ENCODE measurements at places on chromosomes 5 and 9.

- no peak for DNase-seq
Observed at GRCh38 chr5:27494887-27495286, 456.5 kb upstream of the CDH9 start.

DNA sequence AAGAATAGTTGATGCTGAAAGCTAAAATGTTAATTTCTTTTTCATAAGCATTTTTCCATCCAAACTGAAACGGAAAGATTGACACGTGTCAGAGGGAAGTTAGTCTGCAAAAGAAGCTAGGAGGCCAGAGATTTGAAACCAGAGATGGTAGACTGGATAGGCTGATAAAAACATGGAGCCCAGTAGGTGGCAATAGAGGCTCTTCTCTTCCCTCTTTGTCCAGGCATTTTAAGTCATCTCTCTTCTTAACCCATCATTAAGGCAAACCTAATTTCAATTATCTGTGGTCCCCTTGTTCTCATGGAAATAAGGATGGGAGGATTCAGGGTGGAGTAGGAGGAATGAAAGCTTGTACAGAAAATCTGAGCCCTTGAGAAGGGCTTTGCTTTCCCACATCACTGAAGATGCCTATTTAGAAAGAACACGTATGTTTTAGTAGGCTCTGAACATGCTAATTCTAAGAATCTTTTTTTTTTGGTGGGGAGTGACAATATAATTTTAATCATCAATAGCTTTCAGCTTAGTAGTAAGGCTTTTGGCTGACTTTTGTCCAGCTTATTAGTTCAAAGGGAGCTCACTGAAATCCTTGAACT lies 66.6 kb downstream of the ZNF474 start:
- DNase-seq = no peak

GRCh38 chr9:98222885-98223691 lies 30.7 kb upstream of the CORO2A start:
- DNase-seq = no peak

DNA sequence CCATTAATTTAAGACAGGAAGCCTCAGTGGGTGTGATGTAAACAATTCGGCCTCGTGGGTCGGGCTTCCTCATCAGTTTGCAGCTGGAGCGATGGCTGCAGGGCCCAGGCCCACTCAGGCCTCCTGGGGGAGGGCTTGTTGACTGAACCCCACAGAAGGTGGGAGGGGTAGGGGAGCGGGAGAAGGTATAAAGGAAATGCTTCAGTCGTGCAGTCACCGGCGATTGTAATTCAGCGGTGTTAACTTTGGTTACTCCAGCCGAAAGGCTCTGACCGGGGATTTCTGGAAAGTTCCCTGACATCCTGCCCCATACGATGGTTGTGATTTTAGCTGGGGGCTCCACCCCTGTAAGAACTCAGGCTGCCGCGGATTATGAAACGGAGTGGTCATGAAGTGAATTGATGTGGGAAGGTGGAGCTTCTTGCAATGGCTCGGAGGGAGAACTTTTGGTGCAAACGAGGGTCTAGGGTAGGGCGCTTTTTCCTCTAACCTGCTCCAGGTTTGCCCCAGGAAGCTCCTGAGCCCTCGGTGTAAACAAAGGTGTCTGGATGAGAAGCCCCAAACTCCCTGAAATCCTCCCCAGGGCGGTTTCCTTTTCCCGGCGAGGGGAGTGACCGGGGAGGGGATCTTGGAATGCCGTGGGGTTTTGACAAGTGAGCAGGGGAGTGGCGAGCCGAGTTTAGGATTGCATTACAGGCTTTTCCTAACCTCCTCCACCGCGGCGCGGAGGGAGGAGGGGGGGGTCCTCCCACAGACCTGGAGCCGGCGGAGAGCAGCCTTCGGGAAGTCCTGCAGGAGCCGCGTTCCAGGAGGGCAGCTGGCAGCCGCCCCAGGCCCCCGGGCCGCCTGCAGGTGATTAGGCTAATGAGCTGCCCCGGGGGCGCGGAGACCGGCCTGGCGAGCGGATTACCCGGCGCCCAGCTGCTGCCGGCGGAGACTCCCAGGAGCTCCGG lies 215.5 kb downstream of the PDZD2 start:
- DNase-seq = no peak

DNA sequence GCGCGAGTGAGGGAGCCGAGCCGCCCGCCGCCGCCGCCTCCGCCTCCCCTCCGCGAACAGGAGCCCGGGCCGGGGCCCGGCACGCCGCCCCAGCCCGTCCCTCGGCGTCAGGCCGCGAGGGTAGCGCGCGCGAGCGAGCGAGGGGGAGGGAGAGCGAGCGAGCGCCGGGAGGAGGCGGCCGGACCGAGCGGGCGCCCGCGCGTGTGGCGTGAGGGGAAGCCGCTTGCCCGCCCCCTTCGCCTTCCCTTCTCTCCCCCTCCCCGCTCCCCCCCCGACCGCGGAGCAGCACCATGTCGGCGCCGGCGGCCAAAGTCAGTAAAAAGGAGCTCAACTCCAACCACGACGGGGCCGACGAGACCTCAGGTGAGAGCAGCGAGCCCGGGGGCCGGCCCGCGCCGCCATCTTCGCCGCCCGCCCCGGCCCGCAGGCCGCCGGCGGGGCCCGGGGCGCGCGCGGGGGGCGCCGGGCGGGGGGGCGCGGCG lies 312 bp downstream of the SET start:
- no peak for DNase-seq

All from cortex of kidney (tissue), 1 donor.